NT2/D1 (cell line): ENCODE measurements at places on chromosomes 3 and 15.

GRCh38 chr3:152508705-152509104 lies 240.0 kb downstream of the MBNL1 start:
- no peak for DNase-seq

- peak; percentile 63 for DNase-seq
Measured at GRCh38 chr3:47381317-47382157, 716 bp downstream of the PTPN23 start.

GRCh38 chr15:44545913-44546802 lies 9.2 kb downstream of the EIF3J start:
- no peak for DNase-seq

DNA sequence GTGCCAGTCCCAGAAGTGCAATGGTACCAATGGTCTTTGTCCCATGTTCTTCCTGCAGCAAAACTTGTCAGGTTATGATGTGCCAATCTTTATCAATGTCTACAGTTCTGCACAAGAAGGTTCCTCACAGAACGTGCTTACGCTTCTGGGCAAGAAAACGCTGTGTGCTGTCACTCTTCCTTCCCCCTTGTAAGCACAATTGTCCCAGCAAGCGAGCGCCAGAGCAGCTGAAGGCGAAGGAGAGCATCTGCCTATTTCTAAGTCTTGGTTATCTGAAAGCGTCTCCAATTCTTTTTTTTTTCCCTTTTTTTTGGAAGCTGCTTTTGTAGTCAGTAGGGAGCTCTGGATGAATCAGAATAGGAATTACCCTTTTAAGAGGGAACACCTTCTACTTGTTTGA lies 514.4 kb downstream of the FGF12 start:
- DNase-seq: no peak

DNA sequence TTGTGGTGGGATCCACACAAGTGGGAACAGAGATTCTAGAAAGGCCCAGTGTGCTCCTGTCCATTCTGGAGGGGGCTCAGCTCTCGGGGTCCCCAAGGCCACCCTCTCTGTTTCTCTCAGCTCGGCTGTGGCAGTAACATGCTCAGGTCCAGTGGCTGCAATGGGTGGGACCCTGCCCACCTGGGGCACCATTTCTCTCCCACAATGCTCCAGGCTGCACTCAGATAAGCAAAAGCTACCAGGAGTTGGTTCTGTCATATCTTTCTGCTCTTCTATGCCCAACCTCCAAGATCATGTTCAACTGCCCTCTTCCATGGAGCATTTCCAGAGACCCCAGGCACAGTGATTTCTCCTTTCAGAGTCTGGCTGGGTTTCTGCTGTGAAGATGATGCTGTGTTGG lies 40.8 kb downstream of the ITGA11 start:
- no peak for DNase-seq

- DNase-seq: no peak
Measured at GRCh38 chr3:15728766-15729165, 69.0 kb downstream of the ANKRD28 start.

GRCh38 chr3:30142946-30143345 lies 463.5 kb upstream of the TGFBR2 start:
- DNase-seq: no peak

DNA sequence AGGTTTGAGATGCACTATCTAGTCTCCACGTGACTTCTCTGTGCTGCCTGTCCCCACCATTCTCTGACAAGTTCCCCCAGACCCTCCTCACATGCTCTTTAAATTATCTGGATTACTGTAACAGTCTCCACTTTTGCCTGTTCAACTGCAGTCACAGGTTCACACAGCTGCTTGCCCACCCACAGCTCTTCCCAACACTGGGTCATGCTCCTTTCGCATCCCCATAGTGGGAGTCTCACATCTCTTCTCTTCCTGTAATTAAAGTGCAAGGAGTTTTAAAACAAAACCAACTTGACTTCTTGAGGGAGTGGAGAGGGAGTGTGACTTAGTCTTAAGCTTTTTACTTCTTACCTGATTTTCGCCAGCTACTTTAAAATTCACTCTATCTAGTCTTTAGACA lies 178.8 kb downstream of the PLCL2 start:
- DNase-seq: no peak

- DNase-seq: no peak
Measured at GRCh38 chr3:76039431-76039830, 254.1 kb upstream of the ZNF717 start.

- no peak for DNase-seq
Measured at GRCh38 chr3:170228093-170228766, 6.0 kb downstream of the PRKCI start.

DNA sequence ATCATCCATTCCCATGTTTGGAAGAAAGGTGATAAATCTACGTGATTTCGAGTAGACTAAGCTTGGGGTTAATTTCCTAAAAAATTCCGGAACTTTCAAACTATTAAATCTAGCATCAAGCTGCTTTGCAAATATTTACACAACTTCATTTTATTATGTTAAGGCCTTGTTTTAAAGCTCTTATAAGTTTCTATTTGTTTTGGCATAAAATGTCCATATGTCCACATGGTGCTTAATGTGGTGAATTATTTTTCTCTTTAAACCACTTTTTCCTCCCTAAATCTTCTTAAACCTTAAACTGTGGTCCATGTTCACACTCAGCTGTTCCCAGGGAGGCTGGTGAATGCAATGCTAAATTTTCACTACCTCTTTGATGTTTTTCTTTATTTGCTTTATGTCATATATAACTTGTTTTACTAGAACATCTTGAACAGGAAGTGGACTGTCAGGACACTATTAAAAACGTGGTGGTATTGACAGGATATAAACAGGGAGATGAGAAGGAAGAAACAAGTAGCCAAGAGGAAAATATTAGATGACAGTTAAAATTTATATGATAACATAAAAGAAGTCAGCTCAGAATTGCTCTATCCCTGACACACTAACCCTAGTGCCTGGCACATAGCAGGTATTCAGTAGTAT lies 72.5 kb upstream of the AGTR1 start:
- DNase-seq: no peak

- no peak for DNase-seq
Measured at GRCh38 chr3:182138393-182138792, 426.7 kb downstream of the SOX2 start.

DNA sequence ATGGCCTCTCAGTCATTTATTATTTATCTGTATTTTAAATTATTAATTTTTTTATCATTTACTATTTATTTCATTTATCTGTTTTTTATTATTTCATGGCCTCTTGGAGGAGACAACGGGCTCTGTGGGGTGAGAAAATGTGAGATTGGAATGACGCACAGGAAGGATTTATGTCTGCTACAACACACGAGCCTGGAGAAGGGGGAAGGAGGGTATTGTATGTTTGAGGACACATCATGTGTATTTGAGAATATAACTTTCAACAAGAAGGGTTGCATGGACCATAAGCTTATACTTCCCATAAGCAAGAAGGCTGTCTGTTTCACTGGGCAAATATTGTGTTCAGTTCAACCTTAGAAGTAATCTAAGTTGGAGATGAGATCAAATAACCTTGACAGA lies 31.7 kb downstream of the LSM3 start:
- no peak for DNase-seq

GRCh38 chr3:189355481-189356201 lies 183.9 kb downstream of the TPRG1 start:
- peak; percentile 38 for DNase-seq

GRCh38 chr3:57094575-57094974 lies 34.1 kb downstream of the SPATA12 start:
- no peak for DNase-seq

GRCh38 chr3:20245781-20246180 lies 59.8 kb upstream of the SGO1 start:
- DNase-seq: no peak

- no peak for DNase-seq
Measured at GRCh38 chr15:28049581-28049980, 49.5 kb downstream of the OCA2 start.

- no peak for DNase-seq
Measured at GRCh38 chr3:72231439-72232196, 446.7 kb upstream of the PROK2 start.

- DNase-seq: no peak
Measured at GRCh38 chr15:40328751-40329150, 5.3 kb downstream of the INAFM2 start.

- no peak for DNase-seq
Measured at GRCh38 chr3:4150816-4151215, 152.4 kb upstream of the SETMAR start.

DNA sequence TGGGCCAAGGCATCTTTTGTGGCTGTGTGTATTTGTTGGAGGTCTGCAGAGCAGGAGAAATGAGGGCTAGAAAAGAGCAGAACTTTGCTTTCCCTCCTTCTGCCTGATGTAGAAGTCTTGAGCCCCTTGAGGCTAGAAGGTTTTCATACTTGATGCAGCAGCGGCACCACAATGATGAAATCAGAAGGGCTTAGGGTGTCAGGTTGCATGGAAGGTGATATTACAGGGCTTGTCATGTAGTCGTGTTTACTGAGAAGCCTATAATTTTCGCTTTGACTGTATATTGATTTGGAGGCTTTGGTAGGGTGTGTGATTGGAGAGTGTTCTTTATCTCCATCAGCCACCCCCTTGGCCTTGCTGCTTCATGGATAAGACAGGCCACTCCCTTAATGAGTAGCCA lies 339.8 kb downstream of the THSD4 start:
- no peak for DNase-seq

GRCh38 chr3:128598884-128599664 lies 51.5 kb downstream of the RPN1 start:
- no peak for DNase-seq

GRCh38 chr3:25911525-25912295 lies 121.8 kb downstream of the OXSM start:
- no peak for DNase-seq

- no peak for DNase-seq
Measured at GRCh38 chr15:77295446-77295845, 124.5 kb downstream of the PEAK1 start.

GRCh38 chr15:37059086-37059485 lies 41.3 kb downstream of the MEIS2 start:
- DNase-seq: no peak

DNA sequence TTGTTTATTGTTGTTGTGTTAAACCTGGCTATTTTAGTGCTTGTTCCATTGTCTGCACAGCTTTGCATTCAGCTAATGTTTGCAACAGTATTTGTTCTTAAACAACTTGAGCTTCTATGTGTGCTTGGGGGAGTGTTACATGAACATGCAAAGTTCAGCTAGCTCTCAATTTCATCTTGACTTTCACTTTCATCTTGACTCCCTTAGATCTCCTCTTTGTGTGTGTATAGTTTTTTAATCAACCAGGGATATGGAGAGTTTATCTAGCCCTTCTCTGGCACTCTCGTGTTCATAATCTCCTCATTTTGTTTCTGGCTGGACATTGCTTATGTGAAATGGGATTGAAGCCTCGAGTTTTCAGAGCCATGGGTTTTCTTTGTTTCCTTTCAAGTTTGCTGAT lies 212.4 kb upstream of the ZBTB20 start:
- DNase-seq: no peak

DNA sequence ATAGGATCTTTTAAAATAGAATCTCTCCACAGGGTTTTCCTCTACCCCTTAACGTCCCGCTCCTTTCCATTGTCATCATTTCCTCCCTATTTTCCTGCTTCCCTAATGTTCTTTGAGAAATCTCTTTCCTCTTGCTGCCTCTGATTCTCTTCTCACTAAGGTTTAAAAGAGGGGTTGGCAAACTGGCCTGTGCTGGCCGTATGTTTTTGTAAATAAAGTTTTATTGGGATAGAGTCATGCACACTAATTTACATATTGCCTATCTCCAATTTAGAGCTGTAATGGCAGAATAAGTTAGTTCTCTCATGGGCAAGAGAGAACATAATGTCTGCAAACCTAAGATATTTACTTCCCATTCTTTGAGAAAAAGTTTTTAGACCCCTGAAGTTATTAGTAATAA lies 25.0 kb downstream of the MRPL3 start:
- DNase-seq: no peak

DNA sequence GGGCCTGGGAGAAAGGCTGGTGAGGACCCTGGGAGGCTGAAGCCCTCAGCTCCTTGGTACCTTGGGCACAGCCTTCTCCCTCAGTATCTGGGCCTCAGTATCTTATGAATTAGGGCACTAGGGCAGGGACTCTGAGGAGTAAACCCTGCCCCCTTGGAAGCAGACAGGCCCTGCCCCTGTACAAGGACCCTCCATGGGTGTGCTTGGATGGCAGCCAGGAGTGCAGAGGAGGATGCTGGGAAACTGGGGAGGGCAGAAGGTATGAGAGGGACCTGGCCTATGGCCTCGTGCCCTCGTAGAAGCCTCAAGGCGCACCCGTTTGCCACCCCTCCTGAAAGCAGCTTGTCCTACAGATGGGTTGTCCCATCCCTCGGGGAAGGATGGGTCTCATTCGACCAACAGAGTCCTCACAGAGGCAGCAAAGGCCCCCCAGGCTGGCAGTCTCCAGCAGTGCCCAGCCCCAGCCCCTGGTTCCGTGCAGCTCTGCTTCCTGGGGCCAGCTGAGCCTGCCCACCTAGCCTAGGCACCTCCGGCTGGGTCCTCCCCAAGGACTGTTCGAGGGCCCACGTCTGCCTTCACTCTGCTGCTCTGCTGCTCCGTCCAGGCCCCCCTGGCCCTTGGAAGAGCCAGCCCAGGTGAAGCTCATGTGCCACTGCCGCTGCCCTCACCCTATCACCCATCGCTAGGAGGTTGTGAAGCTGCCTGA lies 15.3 kb upstream of the SEMA3F start:
- no peak for DNase-seq

GRCh38 chr3:118146658-118147375 lies 887.8 kb downstream of the IGSF11 start:
- DNase-seq: no peak

DNA sequence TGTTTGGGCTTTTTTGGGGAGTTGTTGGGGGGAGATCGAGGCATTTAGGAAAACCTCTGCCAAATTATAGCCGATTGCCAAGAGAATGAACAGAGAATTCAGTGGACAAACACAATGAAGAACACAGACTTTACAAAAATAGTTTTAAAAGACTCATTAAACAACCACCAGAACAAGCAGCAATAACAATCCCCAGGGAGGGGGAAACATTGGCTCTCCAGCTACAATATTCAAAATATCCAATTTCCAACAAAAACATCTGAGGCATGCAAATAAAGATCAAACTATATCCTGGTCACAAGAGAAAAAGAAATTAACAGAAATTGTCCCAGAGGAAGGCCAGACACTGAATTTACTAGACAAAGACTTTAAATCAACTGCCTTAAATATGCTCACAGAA lies 24.5 kb upstream of the ANKRD28 start:
- no peak for DNase-seq

DNA sequence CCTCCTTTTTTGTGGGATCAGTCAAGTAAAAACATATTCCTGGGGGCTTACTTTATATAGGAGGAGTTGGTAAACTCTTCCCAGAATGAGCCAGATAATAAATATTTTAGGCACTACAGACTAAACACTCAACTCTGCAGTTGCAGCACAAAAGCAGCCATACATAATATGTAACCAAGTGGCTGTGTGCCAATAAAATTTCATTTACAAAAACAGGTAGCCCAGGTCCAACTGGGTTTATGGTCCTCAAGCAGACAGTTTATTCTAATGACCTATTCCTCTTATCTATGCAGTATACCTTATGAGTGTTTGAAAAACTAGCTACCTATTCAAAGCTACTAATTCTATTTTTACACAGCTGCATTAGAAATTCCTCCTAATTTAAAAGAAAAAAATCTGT lies 61.8 kb downstream of the FAIM start:
- no peak for DNase-seq
